ENCODE measurements at places on chromosomes 1 and 21. TPM values are rescaled to one million over a fixed set of nuclear protein-coding genes. Genes with fewer than 3 reads are reported as not detected.
A peak's percentile ranks its signal among the peaks of the same experiment; 100 is the strongest.

- DNase-seq, result peak; percentile 96
Measured at GRCh38 chr1:30877205-30877912, 31.2 kb downstream of the SDC3 start.

DNA sequence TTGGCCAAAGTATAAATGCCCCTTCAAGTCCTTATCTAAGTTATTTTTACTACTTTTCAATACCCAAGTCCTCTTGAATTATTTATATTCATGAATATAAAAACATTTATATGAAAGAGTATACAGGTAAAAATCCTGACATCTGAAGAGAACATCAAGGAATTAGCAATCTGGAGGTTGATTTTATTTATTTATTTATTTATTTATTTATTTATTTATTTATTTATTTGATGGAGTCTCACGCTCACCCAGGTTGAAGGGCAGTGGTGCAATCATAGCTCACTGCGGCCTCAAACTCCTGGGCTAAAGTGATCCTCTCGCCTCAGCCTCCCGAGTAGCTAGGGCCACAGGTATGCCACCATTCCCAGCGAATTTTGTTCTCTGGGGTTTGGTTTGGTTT is 93.2 kb downstream of the ZZZ3 start:
- DNase-seq, result no peak

- DNase-seq, result peak; percentile 90
Measured at GRCh38 chr1:89762779-89763648, 57.8 kb upstream of the LRRC8D start.

- no peak for DNase-seq
Measured at GRCh38 chr1:90605070-90605469, 112.0 kb downstream of the BARHL2 start.

GRCh38 chr1:40856656-40857302 is 5.4 kb downstream of the CITED4 start:
- DNase-seq, result no peak

DNA sequence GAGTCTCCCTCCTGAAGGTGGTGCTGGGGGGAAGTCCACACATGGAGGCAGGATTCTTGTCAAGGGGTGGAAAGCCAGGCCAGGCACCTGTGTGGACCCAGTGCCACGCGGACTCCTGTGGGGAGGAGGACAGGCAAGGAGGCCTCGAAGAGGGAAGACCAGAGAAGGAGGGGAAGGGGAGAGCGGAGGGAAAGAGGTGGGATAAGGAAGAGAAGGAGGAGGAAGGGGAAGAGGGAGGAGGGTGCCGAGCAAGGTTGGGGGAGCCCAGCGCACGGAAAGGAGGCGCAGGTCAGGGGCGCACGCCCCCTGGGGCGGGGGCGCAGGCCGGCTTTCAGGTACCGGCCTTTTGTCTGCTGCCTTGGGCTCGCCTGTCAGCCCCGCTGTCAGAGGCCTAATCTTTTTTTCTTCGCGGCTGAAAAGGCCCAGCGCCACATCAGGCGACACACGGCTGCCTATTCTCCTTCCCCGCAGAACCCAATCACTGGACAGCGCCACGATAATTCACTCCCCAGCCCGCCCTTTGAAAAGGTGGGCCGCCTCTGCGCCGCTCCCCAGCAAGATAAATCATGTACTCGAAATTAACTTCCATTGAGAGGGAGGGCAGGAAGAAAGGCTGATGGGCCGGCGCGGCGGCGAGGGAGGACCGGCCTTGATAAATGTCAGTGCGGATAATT is 42.5 kb downstream of the PRDM16 start:
- no peak for DNase-seq

GRCh38 chr1:31753707-31754349 is 10.3 kb downstream of the ADGRB2 start:
- DNase-seq, result no peak

DNA sequence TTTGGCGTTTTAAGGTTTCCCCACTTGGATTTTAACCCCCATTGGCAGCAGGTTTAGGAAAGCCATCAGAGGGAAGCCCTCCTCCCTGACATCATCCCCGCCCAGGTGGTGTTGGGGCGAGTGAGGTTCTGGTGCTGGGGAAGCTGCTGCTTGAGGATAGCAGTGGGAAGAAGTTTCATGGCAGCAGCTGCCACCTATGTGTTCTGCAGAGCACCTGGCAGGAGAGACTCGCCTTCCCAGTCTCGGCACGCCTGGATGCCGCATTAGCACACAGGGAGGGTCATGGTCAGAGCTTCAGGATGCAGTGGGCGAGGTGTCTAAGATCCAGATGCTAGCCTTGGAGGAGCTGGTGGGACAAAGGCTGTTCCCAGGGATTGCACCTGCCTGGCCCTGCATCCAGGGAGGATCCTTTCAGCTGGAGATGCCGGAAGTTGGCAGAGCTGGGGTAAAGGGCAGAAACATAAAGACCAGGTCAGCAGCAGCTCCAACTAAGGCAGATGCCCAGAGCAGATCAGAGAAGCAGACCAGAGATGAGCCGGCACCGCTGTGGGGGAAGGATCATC is 33.9 kb downstream of the ABCG1 start:
- DNase-seq, result no peak

GRCh38 chr1:42145764-42146625 is 7.2 kb upstream of the GUCA2B start:
- peak; percentile 44 for DNase-seq

DNA sequence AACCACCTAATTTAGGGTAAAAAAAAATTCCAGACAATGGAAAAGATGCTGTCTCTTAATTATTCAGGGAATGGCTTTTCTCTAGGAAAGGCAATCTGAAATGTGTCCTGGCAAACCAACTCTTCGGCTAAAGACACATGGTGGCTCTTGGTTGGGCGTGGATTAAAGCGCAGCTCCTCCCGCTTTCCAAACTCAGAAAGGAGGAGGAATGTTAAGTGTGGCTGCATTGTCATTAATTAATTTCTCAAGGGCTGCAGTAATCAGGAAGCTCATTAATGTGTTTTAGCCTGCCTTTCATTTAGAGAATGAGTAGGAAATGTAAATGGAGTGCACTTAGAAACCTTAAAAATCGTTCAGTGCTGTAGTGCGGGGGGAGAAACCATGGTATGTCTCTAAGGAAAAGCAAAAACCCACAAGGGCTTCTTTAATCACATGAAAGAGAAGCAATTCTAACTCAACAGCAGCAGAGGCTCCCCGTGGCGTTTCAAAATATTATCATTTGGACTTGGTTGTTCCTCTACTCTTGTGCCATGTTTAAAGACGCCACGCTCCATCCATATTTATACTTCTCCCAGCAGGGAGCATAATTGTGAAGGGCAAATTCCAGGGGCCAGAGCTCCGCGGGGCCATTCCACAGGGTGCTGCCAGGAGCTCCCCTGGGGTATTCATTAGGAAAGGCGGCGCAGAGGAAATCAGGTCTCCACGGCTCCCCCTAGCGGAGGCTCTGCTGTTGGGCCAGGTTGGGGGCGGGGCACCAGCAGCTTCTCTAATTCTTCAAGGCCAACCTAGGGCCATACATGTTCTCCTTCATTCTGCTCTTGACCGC is 91.9 kb upstream of the SSX2IP start:
- DNase-seq, result no peak

- DNase-seq, result no peak
Measured at GRCh38 chr1:101507547-101507971, 270.7 kb downstream of the S1PR1 start.

DNA sequence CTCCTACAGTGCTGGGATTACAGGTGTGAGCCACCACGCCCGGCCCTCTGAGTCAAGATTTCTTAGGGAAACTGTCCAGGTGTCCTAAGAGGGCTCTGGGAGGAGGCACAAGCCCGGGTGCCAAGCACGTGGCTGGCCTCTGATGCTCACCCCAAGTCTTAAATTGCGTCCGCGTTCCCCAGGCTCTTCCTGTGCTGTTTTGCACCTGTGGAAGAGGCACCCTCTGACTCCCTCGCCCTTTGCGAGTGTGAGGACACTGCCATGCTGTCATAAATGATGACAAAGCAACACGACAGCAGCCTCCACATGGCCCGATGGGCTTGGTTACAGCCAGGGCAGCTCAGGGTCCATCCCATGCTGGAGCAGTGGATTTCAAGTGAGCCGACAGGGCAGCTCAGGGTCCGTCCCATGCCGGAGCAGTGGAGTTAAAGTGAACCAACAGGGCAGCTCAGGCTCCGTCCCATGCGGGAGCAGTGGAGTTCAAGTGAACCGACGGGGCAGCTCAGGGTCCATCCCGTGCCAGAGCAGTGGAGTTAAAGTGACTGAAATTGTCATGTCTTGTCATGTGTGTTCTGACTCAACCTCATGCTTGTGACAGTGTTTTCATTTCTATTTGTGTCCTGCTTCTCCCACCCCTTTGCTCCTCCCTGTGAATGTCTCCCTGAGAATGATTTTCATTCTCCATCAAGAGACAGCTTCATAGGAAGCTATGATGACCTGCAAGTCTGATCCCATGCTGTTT is 33.9 kb downstream of the PCNT start:
- DNase-seq, result no peak

GRCh38 chr1:246518456-246519205 is 11.6 kb upstream of the SMYD3 start:
- no peak for DNase-seq

DNA sequence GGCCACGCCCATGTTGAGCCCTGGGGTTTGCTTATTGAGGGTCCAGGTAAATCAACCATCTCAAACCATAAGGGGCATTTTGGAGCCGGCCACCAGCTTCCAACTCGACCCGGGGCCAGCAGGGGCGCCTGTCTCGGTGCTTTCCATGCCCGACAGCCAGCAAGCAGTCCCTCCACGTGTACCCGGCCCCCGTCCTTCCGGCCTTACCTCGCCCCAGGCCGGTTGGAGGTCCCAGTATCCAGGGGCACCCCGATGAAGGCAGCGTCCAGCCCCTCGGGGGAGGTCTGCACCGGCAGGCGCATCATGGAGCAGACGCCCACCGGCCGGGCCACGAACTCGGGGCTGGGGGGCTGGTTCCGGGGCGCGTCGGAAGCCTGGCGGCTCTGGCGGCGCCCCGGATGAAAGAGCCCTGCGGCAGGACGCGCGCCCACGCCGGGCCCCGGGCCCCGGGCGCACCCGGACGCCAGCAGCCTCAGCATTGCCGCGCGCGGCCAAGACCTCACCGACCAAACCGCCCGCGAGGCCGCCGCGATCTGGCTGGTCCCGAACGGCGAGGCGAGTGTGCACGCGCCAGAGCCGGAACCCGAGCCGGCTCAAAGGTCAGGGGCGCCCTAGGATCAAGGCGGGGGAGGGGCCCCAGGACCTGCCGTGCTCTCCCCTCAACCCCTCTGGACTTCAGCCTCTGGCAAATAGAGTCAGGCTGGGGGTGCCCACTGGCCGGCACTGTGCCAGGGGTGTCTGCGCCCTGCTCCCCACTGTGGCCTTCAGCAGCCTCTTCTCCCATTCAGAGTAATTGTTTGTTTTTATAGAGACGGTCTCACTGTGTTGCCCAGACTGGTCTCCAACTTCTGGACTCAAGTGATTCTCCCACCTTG is at the start of gene AGMAT:
AGMAT (minus strand) TSS at position 563 of the 875 bp plus-strand sequence; CDS start at position 479, 84 bp downstream.
- DNase-seq, result no peak

DNA sequence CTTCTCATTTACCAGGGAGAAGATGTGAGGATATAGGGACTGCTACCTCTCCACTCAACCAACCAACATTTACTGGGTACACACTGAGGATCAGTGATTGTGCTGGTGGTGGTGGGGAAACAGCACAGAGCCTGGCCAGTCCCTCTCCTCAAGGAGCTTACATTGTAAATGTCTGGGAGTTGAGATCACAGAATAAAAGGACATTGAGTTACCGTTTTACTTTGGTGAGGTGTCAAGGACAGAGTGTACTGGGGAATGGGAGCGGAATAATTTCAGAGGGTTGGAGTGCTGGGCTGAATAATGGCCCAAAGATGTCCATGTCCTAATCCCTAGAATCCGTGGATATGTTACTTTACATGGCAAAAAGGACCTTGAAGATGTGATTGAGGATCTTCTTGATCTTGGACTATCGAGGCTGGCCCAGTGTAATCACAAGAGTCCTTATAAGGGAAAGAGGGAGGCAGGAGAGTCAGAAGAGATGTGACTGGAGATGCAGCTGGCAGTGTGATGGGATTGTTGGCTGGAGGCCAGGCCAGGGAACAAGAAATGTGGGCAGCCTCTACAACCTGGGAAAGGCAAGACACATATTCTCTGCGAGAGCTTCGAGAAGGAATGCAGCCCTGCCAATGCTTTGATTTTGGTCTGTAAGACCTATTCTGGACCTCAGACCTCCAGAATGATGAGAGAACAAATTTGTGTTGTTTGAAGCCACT is 26.6 kb upstream of the RWDD3 start:
- DNase-seq, result no peak

DNA sequence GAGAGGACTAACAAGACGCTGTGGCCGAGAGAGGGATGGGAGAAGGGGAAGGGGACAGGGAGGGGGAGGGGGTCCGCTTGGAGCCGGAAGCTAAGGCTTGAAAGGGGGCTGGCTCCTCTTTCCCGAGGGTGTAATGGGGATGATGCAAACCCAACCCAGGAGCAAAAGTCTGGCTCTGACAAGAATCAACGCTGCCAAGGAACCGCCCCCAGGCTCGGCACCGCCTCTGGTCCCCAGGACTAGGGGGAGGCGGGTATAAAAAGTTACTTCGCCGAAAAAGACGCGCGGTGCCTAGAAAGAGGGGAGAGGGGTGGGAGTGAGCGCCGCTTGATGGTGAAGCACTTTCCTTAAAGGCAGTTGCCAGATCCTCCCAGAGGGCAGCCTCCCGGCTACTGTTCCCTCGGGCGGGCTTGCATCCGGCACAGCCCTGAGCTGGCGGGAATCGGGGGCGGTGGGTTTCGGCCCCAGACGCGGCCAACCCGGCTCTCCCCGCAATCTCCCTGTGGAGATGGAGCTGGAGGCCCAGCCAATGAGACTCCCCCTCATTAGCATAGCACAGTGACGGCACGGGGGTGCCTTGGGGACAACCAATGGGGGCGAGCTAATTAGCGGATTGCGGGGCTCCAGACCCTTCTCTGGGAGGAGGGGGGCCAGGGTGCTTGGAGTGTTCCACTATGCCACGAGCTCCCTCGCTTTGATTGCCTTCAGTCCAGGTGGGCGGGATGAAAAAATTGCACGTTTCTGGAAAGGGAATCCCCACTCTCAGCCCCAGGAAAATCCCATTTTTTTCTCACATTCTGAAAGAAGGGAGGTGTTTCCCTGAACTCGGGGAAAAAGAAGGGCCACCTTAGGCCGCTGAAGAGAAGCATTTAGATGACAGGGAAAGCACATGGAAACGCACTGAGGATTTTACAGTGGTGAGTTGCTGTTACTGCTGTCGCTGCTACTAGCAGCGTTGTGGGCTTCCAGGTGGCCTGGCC is at the start of gene KCNT2:
KCNT2 (minus strand) TSS at position 51 of the 980 bp plus-strand sequence. CDS start 131 bp downstream, outside the sequence.
- peak; percentile 87 for DNase-seq

The CRYAA gene
- not detected for total RNA-seq

The LCE4A gene
- total RNA-seq, result not detected

The GJC2 gene
- 5.3 TPM for total RNA-seq

The GJA4 gene
- total RNA-seq, result 6.1 TPM

The TMPRSS2 gene
- total RNA-seq, result 0.33 TPM

The RAVER2 gene
- 17.5 TPM for total RNA-seq

The CFHR2 gene
- not detected for total RNA-seq

The CLDN19 gene
- not detected for total RNA-seq

Measured in sigmoid colon (tissue), 7 donors.